ENCODE measurements at places on chromosomes 1 and 21.

GRCh38 chr1:61427510-61427909 is 297.4 kb downstream of the TM2D1 start:
- no peak overlapping the region for H3K4me3 ChIP-seq
- H3K27me3 ChIP-seq: peaks cover 1% of the 10 kb centered on the region

GRCh38 chr1:11500881-11501280 is 21.9 kb downstream of the DISP3 start:
- H3K4me3 ChIP-seq: no peak overlapping the region
- no peak for DNase-seq
- H3K4me1 ChIP-seq: no peaks in the 10 kb centered on the region
- H3K27ac ChIP-seq: no peak overlapping the region
- no peaks in the 10 kb centered on the region for H3K36me3 ChIP-seq
- H3K27me3 ChIP-seq: peaks cover 1% of the 10 kb centered on the region

DNA sequence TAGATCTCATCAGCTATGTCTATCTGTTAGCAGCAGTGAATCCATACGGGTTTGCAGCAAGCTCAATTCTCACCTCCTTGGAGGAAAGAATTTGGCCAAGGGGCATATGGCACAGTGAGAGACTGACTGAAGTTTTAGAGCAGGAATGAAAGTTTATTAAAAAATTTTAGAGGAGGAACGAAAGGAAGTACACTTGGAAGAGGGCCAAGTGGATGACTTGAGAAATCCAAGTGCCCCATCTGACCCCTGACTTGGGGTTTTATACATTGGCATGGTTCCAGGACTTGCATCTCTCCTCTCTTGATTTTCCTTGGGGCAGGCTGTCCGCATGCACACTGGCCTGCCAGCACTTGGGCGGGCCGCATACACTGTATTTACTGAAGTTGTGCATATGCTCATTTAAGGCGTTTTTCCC is 9.2 kb upstream of the OSBPL9 start:
- no peak for DNase-seq
- no peak overlapping the region for H3K4me3 ChIP-seq
- H3K4me1 ChIP-seq: no peaks in the 10 kb centered on the region
- H3K27ac ChIP-seq: no peak overlapping the region

DNA sequence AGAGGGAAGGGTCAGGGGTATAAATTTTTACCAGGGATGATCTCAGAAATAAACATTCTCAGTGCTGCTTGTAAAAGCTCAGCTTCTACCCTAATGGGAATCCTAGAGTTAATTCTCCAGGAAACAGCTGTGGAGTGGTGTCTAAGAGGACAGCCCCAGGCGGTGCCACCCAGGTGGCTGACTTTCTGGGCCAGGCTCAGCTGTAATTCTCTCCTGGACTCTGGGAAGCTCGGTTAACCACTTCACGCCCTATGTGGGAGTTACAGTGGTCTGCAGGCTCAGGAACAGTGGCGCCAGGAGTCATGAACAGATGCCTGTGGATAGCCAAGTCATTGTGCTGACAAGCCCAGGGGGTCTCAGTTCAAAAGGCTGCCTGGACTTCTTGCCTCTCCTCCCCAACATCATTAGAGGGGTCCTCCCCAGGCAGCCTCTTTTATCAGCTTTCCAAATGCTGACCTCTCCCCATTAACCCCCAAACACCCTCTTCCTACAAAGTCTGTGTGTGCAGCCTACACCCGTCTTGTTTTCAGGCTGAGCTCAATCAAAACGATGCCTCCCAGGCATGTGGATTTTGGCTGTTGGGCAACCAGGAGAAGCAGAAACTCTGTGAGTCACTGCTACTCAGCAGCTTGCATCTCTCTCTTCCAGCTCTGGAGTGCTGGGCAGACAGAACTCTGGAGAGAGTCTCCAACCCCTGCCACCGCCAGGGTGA is 1.2 kb downstream of the HHIPL2 start:
- H3K27ac ChIP-seq: peak overlapping the region; percentile 27
- DNase-seq: peak; percentile 83
- peaks cover 5% of the 10 kb centered on the region for H3K4me1 ChIP-seq

DNA sequence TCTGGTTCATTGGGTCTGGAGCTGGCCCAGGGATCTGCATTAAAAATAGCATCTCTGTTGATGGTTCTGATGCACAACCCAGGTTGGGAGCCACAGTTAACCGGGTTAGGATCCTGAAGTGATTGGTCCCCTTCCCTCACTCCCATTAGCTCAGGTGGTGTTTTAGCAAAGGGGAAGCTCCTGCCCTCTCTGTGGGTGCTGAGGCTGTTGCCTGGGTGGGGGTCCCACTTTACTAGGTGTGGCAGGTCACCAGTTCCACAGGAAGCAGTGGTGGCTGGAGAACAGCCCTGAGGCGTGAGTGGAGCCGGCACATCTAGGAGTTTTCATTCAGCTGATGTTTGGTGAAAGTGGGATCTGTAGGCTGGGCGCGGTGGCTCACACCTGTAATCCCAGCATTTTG is 86.5 kb downstream of the MAN1C1 start:
- no peaks in the 10 kb centered on the region for H3K36me3 ChIP-seq
- H3K4me1 ChIP-seq: peaks cover 47% of the 10 kb centered on the region
- H3K27ac ChIP-seq: no peak overlapping the region
- no peak for DNase-seq
- H3K4me3 ChIP-seq: no peak overlapping the region
- no peaks in the 10 kb centered on the region for H3K27me3 ChIP-seq

DNA sequence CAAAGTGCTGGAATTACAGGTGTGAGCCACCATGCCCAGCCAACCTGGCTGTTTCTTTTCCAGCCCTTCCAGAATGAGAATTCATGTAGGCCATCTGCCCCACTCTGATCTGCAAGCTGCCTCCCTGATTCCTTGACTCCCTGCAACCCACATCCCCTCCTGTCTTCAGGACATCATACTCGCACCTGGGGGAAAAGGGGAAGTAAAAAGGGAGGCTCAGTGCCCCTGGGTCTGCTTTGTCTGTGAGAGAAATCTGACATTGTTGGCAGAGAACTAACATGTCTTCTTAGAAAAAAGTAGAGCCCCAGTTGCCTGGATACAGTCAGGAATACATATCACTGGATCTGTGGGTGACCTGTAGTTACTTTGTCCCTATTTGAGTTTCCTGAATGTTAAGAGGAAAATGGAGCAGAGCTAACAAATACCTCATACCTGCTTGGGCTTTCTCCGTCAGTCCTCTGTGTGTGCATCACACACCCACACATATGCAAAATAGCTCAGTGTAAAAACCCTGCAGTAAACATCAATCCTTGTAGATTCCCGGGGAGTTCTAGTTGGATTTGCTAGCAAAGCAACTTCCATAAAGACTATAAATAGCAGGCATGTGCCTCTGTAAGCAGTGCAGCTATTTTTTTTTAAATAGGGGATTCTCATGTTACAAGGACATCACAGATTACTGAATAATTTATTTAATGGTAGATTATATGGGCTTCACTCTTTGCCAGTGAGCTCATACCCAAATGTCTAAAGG is 62.9 kb downstream of the TEX35 start:
- peak; percentile 60 for DNase-seq
- no peak overlapping the region for H3K27ac ChIP-seq
- no peaks in the 10 kb centered on the region for H3K36me3 ChIP-seq
- H3K27me3 ChIP-seq: no peaks in the 10 kb centered on the region
- H3K4me3 ChIP-seq: no peak overlapping the region
- peaks cover 4% of the 10 kb centered on the region for H3K4me1 ChIP-seq

DNA sequence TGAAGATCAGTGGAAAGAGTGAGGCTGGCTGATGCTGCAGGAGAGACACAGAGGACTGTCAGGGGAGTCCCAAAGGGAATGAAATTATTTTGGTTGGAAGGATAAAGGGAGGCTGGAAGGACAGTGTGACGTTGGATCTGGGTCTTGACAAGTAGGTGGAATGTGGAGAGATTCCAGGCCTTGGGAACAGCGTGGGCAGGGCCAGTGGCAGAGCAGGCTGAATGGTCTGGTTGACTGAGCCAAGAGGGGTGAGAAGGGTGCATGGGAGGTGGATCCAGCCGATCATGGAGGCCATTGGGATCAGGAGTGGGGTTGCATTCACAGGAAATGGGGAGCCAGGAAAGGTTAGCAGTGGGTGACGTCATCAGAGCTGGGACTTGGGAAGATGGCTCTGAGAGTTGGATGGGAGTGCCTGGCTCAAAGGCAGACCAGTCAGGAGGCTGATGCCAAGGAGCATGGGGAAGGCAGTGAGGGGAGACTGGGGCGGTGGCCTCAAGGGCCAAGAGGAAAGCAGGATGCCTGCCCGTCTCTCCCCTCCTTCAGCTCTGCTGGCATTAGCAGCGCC is 146.2 kb upstream of the VAMP3 start:
- H3K4me1 ChIP-seq: no peaks in the 10 kb centered on the region
- H3K27ac ChIP-seq: no peak overlapping the region
- no peak overlapping the region for H3K4me3 ChIP-seq
- peaks cover 54% of the 10 kb centered on the region for H3K27me3 ChIP-seq

DNA sequence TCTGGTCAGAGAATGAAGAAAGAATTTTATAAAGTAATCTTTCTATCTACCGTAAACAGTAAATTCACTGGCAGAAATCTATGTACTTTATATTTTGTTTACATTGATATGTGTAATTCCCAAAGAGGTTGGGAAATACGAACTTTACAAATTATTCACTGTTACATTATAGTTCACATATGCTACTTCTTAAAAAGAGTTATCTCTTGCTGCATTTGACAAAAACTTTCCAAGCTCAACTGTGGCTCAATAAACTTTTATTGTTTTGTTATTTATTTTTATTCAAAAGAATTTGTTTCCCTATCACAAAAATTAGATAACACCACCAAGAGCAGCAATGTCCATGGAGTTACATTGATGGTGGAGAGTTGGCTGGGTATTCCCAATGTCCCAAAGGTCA is 201.2 kb upstream of the TNR start:
- H3K4me3 ChIP-seq: no peak overlapping the region
- no peak for DNase-seq
- peaks cover 7% of the 10 kb centered on the region for H3K36me3 ChIP-seq
- H3K27ac ChIP-seq: no peak overlapping the region
- H3K27me3 ChIP-seq: no peaks in the 10 kb centered on the region

DNA sequence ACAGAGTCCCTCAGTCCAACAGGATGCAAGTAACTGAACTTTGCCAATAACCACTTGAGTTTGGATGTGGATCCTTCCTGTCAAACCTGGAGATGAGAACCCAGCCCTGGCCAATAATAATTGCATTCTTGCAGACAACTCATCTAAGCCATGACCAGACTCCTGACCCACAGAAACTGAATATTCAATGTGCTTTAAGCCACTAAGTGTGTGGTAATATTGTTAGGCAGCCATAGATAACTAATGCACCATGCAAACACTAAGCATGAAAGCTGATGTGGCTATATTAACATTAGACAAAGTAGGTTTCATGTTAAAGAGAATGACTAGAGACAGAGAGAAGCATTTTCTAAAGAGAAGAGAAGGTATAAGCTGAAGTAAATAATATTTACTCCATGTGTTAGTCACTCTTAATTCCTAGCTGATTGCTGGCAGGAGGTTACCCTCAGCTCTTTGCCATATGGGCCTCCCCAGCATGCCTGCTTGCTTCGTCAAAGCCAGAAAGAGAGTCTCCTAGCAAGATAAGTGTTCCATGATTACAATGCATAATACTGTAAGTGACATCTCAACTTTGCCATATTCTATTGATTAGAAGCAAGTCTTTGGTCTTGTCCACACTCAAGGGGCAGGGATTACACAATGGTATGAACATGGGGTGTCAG is 276.4 kb upstream of the PLXNA2 start:
- H3K27me3 ChIP-seq: no peaks in the 10 kb centered on the region
- H3K27ac ChIP-seq: no peak overlapping the region
- H3K4me1 ChIP-seq: no peaks in the 10 kb centered on the region
- H3K4me3 ChIP-seq: no peak overlapping the region
- DNase-seq: no peak
- no peaks in the 10 kb centered on the region for H3K36me3 ChIP-seq

GRCh38 chr1:172679000-172679772 is 20.3 kb downstream of the FASLG start:
- DNase-seq: no peak
- no peaks in the 10 kb centered on the region for H3K27me3 ChIP-seq
- no peak overlapping the region for H3K27ac ChIP-seq
- H3K36me3 ChIP-seq: no peaks in the 10 kb centered on the region
- no peak overlapping the region for H3K4me3 ChIP-seq

GRCh38 chr21:38897532-38898421 is 92.0 kb downstream of the ETS2 start:
- H3K4me1 ChIP-seq: no peaks in the 10 kb centered on the region
- H3K27me3 ChIP-seq: no peaks in the 10 kb centered on the region
- no peak overlapping the region for H3K27ac ChIP-seq
- no peak overlapping the region for H3K4me3 ChIP-seq
- no peak for DNase-seq

- no peak overlapping the region for H3K4me3 ChIP-seq
- H3K36me3 ChIP-seq: peaks cover 85% of the 10 kb centered on the region
- H3K4me1 ChIP-seq: no peaks in the 10 kb centered on the region
- H3K27me3 ChIP-seq: no peaks in the 10 kb centered on the region
Measured at GRCh38 chr1:31657972-31658510, 13.4 kb upstream of the PEF1 start.

DNA sequence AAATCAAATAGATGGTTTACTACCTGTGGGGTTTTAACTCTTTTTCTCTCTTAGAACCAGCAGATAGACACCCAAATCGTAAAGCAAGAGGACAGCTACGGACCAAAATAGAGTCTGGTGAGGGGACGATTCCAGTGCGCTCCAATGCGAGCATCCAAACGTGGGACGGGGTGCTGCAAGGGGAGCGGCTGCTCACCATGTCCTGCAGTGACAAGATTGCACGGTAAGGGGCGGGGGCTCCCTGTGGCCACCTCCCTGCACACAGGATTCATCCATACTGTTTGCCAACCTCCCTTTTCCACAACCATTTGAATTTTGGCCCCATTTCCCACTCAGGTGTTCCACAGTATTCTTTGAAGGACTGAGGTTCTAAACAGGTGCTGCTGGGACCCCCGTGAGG is 102.8 kb downstream of the POFUT2 start:
- DNase-seq: no peak
- H3K27me3 ChIP-seq: no peaks in the 10 kb centered on the region
- no peak overlapping the region for H3K4me3 ChIP-seq

DNA sequence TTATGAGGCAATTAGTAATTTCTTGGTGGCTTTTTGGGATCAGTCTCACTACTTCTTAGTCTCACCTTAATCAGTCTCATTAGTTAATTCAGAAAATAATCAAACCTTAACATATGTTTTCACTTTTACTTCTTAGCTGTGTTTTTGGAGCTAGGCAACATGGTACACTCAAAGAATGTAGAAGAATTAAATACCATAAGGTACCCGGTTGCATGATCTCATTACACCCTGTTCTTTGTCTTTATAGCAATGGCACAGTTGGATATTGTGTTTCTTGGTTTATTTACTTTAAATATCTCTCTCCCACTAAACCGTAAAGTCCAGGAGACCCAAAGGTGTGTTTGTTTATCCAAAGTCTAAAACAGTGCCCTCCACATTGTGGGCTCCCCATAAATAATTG is 132.3 kb downstream of the TNFSF18 start:
- DNase-seq: no peak
- peaks cover 25% of the 10 kb centered on the region for H3K4me1 ChIP-seq
- H3K36me3 ChIP-seq: no peaks in the 10 kb centered on the region
- H3K27me3 ChIP-seq: no peaks in the 10 kb centered on the region
- H3K4me3 ChIP-seq: no peak overlapping the region

Data from IMR-90 (cell line).